Stimulated activated CD4-positive, alpha-beta T cell treated with anti-CD3 and anti-CD28 coated beads, Interleukin-15, amount 100 ng/mL, for 48 hours (primary cell): ENCODE measurements at places on chromosomes 1 and 21.

DNA sequence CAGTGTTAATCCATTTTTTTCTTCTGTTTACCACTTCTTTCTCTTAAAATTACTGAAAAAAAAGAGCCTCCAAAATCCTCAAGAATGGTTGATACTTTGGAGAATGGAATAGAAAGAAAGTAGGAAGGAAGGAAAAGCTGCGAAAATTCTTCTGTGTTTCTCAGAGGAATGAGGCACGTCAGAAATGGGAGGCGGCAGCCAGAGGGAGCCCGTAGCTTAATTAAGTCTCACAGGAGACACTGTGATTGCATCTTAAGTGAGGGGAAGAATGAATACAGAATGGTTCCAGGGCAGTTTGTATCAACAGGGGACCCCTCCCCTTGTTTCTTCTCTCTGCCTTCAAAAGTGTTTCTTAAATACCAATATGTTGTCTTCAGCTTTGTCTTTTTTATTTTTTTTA, 1099.5 kb downstream of the PLA2G4A start:
- no peak for DNase-seq

GRCh38 chr1:160711602-160712311, at the start of gene CD48:
TSS of gene CD48 (minus strand) at chr1:160711822. CDS start at chr1:160711763, 59 bp downstream.
- DNase-seq = peak; percentile 36

- no peak for DNase-seq
Measured at GRCh38 chr1:14788080-14788479, 189.6 kb downstream of the KAZN start.

GRCh38 chr21:42218836-42219605, at the start of gene ABCG1:
TSS of gene ABCG1 (plus strand) at chr21:42219140. CDS start at chr21:42219263, 123 bp downstream.
- no peak for DNase-seq

GRCh38 chr1:162676087-162676486, 43.8 kb downstream of the DDR2 start:
- no peak for DNase-seq

GRCh38 chr1:32632829-32633228, 17.5 kb downstream of the ZBTB8OS start:
- no peak for DNase-seq

GRCh38 chr1:217333939-217334338, 297.0 kb downstream of the GPATCH2 start:
- no peak for DNase-seq

DNA sequence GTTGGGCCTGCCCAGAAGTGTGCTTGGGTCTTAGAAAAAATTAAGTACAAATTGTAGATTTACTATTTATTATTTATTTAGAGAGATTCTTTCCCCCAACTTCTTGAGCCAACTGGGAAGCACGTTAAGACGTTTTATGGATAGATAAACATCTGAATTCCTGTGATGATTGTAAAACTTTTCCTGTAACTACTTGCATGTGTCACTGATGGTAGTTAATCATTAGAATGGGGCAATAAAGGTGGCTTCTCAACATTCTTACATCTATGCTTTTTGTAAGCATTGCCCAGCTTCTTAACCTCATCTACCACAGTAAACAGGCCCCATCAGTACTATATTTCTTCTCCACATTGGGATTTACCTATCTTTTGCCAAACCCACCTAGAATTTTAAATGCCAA, 559.8 kb downstream of the LMO4 start:
- DNase-seq = no peak

DNA sequence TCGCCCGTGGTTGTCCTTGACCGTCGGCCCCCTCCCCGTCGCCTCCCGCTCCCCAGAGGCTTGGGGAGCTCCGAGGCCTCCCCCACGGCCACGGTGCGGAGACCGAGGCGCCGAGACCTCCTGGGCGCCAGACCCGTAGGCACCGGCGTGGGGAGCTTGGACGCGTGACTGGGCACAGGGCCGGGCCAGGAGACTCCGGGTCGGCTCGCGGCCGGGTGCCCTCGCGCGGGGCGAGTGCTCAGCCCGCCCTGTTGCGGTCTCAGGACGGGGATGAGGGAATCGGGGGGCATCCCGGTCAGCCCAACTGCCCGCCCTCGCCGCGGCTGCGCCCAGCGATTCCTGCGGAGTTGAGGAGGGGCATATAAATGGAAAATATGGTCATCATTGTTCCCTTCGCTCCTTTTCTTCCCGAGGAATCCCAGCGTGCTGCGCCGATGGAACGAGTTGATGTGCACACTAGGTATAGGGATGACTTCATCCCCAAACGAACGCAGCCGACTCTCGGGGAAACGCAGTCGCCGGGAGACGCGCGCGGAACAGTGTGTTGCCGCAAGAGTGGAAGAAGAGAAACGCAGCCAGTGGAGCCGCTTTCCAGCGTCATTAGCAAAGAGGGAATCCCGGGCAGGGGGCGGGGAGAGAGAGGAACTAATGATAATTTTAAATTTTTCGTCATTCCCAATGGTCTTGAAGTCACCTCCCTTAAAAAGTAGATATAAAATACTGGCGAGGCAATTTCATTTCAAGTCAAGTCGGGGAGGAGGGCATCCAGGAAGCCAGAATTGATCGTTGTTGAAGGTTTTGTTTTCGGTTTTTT, 747 bp upstream of the ENAH start:
- DNase-seq = no peak

DNA sequence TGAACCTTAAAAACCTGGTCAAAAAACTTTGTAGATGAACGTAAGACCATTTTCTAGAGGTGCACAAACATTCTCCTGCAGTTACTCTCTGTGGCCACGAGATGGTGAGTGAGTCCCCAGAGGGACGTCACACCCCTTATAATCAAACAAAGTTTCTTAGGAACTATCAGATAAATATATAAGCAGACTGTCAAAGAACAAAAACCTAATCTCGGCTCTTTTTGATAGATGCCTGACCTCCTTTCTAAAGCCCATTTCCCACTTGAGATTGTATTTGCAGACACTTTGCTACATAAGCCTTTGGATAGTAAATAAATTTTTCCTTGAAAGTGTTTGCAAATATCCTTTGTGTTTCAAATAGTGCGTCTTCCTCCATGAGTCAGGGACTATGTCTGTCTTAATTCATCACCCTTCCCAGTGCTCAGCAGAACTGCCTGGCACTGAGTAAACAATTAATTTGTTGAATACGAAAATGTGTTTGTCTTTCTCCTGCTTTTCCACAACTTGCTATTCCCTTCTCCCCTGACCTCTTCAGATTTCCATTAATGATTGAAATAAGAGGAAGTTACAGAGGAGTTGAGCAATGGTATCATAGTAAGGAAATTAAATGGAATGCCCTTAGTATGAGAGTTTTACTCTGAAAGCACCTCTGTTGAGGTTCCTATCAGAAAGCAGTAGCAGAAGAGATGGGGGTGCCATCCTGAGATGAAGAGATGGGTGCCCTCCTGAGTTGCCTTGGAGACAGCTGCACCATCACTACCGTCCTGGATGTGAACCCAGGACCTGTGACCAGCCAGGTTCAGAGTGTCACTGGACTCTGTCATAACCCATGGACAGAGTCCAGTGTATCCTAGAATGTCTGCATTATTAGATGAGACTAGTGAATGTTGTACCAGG, 57.8 kb upstream of the RAVER2 start:
- peak; percentile 6 for DNase-seq

- DNase-seq = no peak
Measured at GRCh38 chr21:15776818-15777217, 47.0 kb downstream of the USP25 start.

DNA sequence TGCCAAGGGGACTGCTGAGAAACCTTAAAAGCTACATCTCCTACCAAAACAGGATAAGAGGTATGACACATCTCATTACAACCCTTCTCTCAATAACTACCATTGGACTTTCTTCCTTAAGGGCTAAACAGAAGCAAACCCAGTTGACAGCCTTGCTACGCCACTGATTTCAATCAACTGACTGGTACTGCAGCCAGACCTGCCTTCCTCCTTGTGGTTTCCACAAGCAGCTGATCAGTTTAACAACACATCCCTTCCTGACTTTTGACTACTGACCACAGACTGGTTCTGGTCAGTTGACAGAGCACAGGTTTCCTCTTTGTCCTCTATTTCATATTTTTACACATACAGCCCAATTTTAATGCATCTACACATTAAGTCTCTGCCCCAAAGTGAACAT, 108.8 kb downstream of the ADAMTS1 start:
- no peak for DNase-seq

GRCh38 chr1:28458237-28459228, 47.3 kb upstream of the RCC1 start:
- DNase-seq = no peak

DNA sequence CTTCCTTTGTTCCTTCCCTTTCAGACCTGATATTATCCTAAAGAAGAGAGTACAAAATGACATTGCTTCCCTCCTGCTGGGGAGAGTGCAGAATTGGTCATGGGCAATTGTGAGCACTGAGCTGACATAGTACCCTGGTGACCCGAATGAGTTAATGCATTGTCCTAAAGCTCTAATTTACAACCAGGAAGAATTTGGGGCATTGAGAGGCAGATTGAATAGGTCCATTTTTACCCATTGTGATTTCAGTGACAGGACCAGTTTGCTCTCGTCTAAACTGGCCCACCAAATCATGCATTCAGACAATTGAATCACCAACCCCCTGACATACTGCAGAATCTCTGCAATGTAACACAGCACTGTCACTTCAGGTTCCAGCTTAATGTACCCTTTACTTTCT, 497.4 kb downstream of the DPYD start:
- no peak for DNase-seq

DNA sequence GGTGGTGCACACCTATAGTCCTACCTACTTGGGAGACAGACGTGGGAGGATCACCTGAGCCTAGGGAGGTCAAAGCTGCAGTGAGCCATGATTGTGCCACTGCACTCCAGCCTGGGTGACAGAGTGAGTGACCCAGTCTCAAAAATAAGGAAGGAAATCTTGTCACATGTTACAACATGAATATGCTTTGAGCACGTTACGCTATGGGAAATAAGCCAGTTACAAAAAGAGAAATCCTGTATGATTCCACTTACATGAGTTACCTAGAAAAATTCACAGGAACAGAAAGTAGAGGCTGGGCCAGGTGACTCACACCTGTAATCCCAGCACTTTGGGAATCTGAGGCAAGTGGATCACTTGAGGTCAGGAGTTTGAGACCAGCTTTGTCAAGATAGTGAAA, 6.7 kb upstream of the PADI6 start:
- DNase-seq = no peak

DNA sequence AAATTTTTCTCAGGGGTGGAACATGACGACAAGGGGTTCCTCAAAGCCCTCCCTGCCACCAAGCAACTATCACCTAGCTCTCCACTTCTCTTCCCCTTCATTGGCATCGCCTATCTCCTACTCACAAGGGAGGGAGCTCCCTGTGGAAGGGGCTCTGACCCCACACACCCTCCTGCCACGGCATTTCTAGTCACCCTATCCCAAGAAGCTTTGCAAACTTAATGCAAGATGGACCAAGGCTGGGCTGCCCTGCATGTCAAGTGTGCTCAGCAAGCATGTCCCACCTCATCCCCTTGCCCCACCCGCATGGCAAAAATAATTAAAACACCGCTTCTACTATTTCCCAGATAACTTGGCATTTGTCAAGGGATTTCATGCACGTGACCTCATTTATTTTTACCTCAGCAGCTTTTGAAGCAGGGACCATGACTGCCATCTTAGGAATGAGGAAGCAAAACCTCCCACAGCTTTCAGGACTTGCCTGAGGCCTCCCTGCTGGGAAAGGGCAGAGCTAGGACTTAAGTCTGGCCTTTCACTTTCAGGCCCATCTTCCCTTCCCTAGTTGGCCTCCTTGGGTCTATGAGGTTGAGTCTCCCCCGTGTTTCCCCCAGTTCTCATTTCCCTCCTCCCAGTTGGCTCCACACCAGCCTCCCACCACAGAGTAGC, 161.3 kb downstream of the TSEN15 start:
- DNase-seq = no peak

- no peak for DNase-seq
Measured at GRCh38 chr1:199272139-199272544, 633.3 kb downstream of the PTPRC start.

DNA sequence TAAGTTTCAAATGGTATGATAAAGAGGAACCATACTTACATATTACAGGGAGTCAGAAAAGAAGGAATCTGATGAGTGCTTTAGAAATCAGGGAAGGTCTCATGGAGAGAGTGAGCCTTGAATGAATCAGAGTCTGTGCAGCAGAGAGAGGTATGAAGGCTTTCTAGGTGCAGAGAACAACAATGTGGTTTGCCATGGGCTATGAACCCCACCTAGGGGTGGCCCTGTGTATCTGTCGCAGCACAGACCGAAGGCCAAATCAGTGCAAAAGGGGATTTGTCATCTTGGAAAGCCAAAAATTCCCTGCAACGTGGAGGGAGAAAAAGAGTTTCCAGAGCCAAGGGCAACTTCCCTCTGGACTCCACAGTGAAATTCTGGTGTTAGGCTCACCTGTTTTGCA, 3.5 kb downstream of the PAPPA2 start:
- no peak for DNase-seq

DNA sequence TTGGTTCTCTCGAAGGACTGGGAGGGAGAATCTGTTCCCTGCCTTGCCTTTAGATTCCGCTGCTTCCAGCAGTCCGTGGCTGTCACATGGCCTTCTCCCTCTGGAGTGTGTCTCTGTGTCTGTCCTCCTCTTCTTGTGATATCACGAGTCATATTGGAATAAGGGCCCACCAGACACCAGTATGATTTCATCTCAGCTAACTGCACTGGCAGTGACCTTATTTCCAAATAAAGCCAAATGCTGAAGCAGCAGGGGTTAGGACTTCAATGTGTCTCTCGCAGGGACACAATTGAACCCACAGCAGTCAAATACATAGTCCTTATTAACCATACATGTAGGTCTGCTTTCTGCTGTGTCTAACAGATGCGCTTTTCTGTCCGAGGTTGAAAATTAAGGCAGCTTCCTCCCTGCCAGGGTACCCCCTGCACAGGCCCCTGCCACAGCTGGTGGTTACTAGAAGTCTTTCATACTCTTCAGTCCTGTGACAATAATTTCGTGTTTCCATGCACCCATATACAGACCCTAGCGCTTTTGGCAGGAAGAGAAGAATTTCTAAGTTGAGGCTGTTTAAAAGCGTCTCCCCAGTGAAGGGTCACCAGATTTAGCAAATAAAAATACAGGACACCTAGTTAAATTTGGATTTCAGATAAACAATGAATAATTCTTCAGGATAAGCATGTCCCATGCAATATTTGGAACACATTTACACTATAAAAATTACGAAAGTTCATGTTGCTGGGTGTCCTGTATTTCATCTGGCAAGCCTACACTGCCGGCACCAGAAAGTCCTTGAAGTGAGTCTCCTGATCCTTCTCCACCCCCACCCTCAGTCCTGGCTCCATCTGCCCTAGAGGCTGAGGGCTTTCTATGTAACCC, 182.1 kb downstream of the ETS2 start:
- no peak for DNase-seq

- no peak for DNase-seq
Measured at GRCh38 chr1:182851825-182852224, 12.7 kb downstream of the DHX9 start.

GRCh38 chr1:53160924-53161378, 18.5 kb upstream of the SLC1A7 start:
- DNase-seq = no peak

DNA sequence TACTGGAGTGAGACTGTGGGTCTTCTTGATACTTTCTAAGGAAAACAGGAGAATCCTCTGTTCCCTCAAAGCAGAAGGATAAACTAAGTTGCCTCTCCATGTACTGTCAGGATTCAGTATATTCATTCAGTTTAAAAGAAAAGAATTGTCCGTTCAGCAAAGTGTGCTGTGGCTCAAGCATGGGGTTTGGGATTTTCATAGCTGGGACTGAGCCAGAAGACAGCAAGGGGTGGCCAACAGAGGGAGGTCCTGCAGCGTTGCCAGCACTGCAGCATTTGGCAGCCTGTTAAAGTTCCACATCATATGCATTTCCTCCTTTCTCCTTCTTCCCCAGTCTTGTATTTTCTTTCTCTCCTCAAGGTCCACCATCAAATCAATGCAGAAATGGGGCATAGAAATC, 75.1 kb downstream of the DTL start:
- no peak for DNase-seq

- no peak for DNase-seq
Measured at GRCh38 chr1:185315445-185316071, 1.5 kb downstream of the IVNS1ABP start.
